ENCODE measurements at places on chromosomes 16 and 17.

- no peak for DNase-seq
Observed at GRCh38 chr16:17138801-17139200, 332.0 kb downstream of the XYLT1 start.

- no peak for DNase-seq
Observed at GRCh38 chr17:50858486-50859225, 7.5 kb downstream of the TOB1 start.

DNA sequence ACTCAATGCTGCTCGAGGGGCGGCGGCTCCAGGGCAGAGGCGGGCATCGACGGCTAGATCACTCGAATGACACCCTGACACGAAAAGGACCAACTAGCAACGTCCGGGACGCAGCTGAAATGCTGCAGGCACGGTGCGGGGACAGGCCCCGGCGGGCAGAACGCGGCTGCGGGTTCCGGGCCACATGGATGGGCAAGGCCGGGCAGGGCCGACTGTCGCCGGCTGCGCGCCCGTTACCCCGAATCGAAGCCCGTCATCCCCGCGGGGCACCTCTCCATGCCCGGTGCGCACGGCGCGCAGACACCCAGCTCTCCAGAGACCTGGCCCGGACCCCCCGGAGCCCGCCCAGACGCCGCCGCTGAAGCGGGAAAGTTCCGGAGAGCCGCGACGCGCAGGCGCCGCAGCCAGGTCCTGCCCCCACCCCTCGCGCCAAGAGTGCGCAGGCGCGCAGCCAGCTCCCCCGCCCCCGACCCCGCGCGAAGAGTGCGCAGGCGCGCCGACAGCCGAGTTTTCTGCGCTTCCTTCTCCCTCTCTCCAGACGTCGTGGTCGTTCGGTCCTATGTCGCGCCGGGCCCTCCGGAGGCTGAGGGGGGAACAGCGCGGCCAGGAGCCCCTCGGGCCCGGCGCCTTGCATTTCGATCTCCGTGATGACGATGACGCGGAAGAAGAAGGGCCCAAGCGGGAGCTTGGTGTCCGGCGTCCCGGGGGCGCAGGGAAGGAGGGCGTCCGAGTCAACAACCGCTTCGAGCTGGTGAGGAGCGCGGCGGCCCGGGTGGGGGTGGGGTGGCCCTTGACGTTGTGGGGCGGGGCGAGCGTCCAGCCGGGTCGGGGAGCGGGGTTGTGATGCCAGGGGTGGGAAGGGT, at the start of gene TCF25:
Gene TCF25 (plus strand): TSS at position 484 of the 863 bp plus-strand sequence. CDS start 76 bp downstream, at position 560.
- DNase-seq, result peak; percentile 88

DNA sequence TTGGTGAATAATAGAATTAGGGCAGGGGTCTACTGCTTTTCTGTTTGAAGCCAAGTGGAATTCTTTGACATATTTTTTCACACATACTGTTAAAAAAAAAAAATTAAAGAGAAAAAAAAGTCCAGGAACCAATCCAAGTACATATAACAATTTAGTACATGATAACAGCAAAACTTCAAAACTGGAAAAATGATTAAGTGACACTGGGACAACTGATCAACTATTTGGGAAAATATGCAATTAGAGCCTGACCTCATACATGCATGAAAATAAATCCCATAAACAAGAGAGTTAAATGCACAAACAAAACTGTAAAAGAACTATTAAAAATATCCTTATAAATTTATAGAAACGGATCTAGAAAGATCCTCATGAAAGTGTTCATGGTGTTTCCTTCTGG, 27.7 kb downstream of the BRIP1 start:
- DNase-seq, result no peak

- DNase-seq, result no peak
Observed at GRCh38 chr17:35171834-35172233, 22.4 kb downstream of the SLC35G3 start.

All from common myeloid progenitor, CD34-positive (primary cell).